Lung microvascular endothelial cell (primary cell): ENCODE measurements at places on chromosomes 4 and X. TPM values are rescaled to one million over a fixed set of nuclear protein-coding genes. Genes with fewer than 3 reads are reported as not detected.

- no peak for DNase-seq
Measured at GRCh38 chrX:45232139-45232538, 31.5 kb upstream of the DIPK2B start.

- no peak for DNase-seq
Measured at GRCh38 chr4:140652601-140653000, 83.8 kb upstream of the UCP1 start.

DNA sequence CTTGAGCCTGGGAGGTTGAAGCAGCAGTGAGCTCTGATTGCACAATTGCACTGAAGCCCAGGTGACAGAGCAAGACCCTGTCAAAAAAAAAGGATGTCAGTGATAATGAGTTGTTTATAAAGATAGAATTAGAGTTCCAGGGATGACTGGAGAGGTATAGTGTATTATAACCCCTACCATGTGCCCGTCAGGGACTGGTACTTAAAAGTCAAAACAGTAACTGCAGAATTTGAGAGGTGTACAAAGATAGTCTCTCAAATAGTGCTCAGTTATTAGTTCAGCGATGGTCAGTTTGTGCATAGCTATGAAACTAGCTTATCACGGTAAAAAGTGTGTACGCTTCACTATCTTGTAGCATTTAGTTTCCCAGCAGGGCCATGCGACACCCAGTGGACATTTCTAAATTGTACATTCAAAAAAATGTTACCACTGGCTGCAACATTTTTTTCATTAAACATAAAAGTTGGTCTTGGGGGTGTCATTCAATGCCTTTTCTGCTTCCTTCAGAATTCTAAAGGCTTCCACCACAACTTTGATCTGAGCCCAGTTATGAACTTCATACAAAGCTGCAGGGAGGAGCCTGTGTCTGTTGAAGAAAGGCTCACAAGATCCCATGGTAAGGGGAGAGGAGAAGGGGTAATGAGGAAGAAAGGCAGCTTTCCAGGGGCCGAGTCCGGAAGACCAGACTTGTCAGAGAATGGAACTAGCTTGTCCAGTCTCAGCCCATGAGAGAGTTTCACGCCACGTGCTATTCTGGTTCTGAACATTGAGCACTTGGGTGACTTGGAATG lies 9.2 kb upstream of the GYG2 start:
- peak; percentile 72 for DNase-seq

GRCh38 chrX:109842611-109843010 lies 109.6 kb upstream of the ACSL4 start:
- no peak for DNase-seq

Gene CENPE
- 1.8 and 10.2 TPM in 2 replicates for total RNA-seq
